ENCODE measurements at places on chromosomes 6 and 20.

- no peak for DNase-seq
Observed at GRCh38 chr6:168826726-168827585, 386.0 kb downstream of the SMOC2 start.

DNA sequence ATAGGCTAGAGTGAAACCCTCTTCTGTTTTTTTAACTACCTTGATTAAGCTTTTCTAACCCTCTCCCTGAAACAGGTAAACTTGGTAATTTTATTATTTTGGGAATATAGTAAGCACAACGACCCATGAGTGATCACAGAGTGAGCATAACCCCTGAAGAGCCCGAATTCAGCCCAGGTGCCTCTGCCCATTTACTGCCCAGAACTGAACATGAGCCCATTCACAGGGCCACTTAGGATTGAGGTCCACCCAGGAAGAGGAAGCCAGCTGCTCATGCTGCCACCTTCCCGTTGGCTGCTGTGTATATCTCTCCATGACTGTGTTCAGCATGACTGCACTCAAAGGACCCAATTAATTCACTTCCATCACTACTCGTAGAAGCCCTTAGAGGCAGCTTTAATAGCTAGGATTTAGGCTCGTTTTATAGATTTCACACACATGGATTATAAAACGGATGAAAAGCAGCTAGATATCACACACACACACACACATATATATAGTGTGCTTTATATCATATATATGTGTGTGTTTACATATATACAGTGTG is 8.3 kb upstream of the PDE10A start:
- DNase-seq: no peak

- no peak for DNase-seq
Observed at GRCh38 chr20:21808863-21809664, 103.6 kb downstream of the PAX1 start.

- peak; percentile 39 for DNase-seq
Observed at GRCh38 chr20:6685181-6685582, 82.3 kb upstream of the BMP2 start.

DNA sequence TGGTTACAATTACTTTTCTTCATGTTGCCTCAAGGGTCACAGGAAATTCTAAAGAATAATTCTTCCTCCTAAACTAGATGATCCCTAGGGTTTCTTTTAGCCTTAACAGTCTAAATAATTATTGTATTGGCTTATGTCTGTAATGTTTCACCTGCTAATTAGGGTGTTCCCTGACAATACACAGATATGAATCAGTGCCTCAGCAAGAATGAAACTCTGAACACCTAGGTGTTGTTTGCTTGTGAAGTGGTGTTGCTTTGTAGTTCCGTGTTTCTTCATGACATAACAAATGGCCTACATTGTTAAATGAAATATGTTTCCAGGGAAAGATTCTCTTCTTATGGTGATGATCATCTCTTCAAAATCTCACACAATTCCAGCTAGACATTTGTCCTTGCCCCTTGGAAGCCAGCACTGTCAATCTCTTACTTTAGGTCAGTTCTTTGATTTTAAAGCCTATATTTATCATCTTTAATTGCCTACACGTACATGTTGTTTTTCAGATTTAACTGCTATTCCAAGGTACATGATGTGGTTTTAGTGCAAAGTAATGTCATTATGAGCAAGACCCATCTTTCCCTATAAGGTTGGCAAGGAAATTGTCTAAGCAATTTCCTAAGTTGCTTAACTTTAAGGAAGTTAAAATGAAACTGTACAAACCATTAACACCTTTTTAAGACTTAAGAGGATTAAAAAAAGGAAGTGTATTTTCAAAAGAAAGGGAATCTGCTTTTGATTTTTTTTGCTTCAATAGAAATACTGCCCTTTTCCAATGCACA is 111.9 kb downstream of the TBC1D7 start:
- no peak for DNase-seq

- no peak for DNase-seq
Observed at GRCh38 chr6:20463396-20463795, 61.7 kb downstream of the E2F3 start.

DNA sequence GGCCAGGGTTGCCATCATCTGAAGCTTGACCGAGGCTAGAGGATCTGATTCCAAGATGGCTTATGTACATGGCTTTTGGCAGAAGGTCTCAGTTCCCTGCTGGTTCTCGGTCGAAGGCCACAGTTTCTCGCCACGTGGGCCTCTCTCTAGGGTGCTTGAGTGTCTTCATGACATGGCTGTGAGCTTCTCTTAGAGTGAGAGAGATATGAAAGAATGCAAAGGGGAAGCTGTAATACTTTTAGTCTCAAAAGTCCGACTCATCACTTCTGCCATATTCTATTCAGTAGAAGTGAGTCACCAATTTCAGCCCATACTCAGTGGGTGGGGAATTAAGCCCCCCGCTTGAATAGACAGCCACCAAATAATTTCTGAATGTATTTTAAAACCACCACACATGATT is 94.2 kb downstream of the UTRN start:
- no peak for DNase-seq

- DNase-seq: peak; percentile 9
Observed at GRCh38 chr20:54643761-54644160, 168.4 kb downstream of the DOK5 start.

DNA sequence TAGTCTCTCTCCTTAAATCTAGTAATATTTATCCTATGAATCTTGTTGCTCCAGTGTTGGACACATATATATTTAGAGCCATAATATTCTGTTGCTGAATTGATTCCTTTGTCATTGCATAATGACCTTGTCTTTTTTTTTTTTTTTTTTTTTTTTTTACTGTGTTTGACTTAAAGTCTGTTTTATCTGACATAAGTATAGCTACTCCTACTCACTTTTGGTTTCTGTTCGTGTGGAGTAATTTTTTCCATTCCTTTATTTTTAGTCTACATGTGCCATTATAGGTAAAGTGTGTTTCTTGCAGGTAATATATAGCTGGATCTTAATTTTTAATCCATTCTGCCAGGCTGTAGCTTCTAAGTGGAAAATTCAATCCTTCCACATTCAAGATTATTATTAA is 166.5 kb downstream of the GMDS start:
- DNase-seq: no peak

Data from kidney glomerular epithelial cell (primary cell).